ENCODE measurements at places on chromosomes 5 and 9.

DNA sequence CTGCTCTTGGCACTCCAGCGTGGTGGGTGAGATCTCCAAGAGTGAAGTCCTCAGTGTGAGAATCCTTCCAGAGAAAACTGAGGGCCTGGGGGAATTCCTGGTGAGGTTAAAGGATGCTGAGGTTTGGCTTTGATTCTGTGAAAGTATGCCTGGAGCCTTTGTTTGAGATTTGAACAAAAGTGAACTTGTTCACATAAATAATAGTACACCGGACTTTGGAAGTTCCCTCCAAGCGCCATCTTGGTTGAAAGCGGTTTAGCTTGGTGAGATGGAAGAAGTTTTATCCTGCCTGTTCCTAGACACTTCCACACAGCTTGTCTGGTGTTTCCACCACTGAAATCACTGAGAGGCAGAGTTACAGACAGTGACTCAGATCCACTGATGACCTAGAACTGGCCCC lies 286.4 kb downstream of the NTRK2 start:
- DNase-seq = no peak

GRCh38 chr9:111149018-111149759 lies 110.9 kb upstream of the LPAR1 start:
- DNase-seq = no peak

DNA sequence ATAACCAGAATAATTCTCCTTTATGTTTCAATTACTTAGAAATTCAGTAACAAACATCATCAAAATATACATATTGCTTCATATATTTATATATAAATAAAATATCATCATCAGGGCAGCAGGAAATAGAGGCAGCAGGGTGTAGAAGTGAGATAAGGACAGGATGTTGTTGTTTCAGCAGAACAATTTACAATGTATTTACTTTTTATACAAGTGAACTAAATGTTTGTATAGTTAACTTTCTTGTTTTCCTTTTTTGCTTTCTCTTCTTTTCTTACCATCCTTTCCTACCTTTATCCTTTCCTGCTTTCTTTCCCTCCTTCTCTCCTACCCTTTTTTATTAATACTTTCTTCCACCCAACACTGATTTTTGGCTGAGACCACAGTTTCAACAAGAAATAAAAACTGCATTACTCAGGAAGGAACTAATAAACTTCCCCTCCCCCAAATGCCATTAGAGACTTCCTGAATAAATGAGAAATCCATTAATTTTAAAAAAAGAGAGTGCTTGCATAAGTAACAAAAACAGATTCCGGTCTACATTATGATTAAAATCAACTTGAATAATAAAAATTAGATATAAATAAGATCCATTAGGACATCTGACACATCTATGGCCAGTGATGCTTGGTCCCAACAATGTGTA lies 159.8 kb upstream of the ACOT12 start:
- no peak for DNase-seq

DNA sequence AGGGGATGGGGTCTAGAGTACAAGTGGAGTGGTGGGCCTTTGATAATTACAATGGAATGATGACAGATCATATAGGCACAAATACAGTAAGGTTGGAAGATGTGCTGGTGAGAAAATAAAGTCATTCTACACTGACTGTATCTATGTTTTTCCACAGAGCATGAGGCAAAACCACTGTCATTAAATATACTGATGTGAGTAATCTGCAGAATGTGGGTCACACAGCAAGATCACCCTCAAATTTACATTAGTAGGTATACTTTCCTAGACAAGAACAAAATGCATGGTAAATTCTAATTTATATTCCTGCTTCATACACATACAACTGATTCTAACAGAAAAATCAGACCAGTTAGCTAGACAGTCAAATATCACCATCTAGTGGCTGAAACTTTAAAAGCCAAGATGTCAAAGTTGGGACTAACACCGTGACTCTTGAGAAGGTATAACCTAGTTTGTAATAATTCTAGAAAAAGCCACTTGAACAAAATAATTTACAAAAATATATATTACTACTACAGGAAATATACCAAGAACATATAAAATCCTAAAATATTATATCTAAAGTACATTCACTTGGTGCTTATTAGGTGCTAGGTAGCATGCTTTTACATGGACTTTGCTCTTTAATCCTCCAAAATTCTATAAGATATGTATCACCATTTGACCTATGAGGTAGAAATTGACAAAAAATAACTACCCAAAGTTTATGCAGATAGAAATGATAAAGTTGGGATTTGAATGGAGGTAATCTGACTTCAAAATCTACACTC lies 19.5 kb downstream of the TTC33 start:
- no peak for DNase-seq

GRCh38 chr5:66238435-66238834 lies 94.3 kb downstream of the SREK1 start:
- DNase-seq = no peak

GRCh38 chr5:15904899-15905830 lies 274.4 kb downstream of the MARCHF11 start:
- no peak for DNase-seq

DNA sequence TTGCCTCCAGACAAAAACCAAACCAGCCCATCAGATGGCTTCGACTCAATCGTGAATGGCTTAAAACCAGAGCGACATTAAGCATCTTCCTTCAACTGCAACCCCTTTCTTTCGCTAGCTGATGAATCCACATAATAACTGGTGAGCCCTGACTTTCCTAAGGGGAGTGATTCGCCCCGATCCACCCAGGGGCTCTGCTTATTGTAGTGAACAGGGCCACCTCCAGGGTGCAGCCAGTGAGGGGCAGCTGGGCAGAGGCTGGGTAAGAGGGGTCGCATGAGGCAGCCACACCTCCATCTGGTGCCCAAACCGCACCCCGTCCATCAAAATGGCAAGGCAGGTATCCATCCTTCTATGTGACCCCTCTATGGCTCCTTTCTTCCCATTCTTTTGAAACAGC lies 38.0 kb downstream of the SLC35D2 start:
- DNase-seq = no peak

DNA sequence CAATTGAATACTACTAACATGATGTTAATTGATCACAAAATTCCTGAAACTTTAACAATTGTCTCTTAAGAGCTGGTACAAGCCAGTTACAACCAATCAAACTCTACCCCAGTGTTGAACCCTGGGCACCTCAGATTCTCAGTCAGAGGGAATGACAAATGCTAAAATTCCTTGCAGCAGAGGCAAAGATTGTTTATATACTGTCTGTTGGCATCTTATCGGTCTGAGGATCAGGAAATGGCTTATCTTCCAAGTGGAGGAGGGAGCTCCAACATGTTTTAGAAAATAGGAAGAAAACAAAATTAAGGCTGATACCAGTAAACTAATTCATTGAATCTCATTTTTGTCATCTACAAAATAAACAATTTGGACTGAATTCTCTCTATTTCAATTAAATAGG lies 527.8 kb upstream of the ZNF608 start:
- no peak for DNase-seq

GRCh38 chr5:98975682-98976407 lies 47.0 kb upstream of the CHD1 start:
- DNase-seq = no peak

DNA sequence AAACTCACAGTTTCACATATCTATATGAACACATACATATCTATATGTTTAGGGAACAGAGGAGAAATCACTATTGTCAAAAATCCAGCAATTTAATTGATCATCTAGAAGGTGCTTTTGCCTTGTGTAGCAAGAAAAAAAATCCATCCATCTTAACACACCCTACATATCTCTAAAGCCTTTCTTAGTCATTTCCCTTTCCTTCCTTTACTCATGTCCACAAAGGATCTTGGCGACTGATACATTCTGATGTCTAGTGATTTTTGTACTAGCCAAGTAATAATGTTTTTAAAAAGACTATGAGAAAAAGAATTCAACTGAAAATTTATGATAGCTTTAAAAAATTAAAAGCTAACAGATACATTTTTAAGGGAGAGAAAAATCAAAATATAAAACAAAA lies 22.5 kb downstream of the ZDHHC21 start:
- DNase-seq = no peak

- no peak for DNase-seq
These were observed 119.1 kb downstream of the SLIT3 start for GRCh38 chr5:169181814-169182213.

- no peak for DNase-seq
These were observed 40.0 kb downstream of the GPR21 start for GRCh38 chr9:123073441-123073840.

DNA sequence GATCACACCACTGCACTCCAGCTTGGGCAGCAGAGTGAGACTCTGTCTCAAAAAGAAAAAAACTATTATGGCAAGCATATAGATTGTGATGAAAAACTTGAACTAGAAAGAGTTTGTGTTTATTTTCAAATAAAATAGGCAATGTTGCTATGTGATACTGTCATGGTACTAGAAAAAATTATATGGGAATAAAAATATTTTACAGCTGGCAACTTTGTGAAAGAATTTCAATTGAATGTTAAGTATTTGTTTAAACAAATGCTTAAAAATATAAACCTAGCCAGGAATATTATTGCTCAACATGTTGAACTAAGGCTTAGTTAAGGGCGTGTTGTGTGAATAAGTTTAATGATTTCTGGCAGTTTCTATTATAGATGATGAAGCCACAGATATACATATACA lies 31.7 kb downstream of the HSDL2 start:
- no peak for DNase-seq

Measured in GM19239 (cell line).